ENCODE measurements at places on chromosomes 11 and 22. TPM values are rescaled to one million over a fixed set of nuclear protein-coding genes. Genes with fewer than 3 reads are reported as not detected.

Gene MCHR1
- total RNA-seq: not detected

Gene KCNK7
- total RNA-seq: 0.78 TPM

Gene ANGPTL5
- not detected for total RNA-seq

Gene APLNR
- not detected for total RNA-seq

Gene DNAJB7
- total RNA-seq: not detected

Gene PARVA
- total RNA-seq: not detected

Gene MMP8
- not detected for total RNA-seq

Gene SLC17A6
- not detected for total RNA-seq

Gene IL18
- total RNA-seq: 1.7 TPM

Gene ANKK1
- 0.11 TPM for total RNA-seq

Gene APOA1
- not detected for total RNA-seq

Gene SMARCB1
- total RNA-seq: 96.4 TPM

Gene MS4A7
- not detected for total RNA-seq

Gene SMC1B
- total RNA-seq: 0.50 TPM

Gene MPZL3
- 49.7 TPM for total RNA-seq

Gene BIK
- 3.1 TPM for total RNA-seq

Gene MRGPRX4
- not detected for total RNA-seq

Gene RAB3IL1
- total RNA-seq: not detected

Gene F2
- total RNA-seq: 0.11 TPM

Gene SPON1
- total RNA-seq: 0.16 TPM

Gene DYNC2H1
- total RNA-seq: 0.46 TPM

Gene SYT7
- total RNA-seq: 0.09 TPM

Gene TRIM29
- not detected for total RNA-seq

Gene LMNTD2
- total RNA-seq: 1.1 TPM

Gene SEPTIN5
- total RNA-seq: 0.71 TPM

Gene JAM3
- 2.4 TPM for total RNA-seq

Gene BSX
- not detected for total RNA-seq

Gene MAJIN
- total RNA-seq: not detected

Gene IFITM2
- total RNA-seq: 680 TPM

Gene SHANK3
- 0.16 TPM for total RNA-seq

Gene SIRT3
- total RNA-seq: 17.3 TPM

Gene FIBIN
- not detected for total RNA-seq

Gene PHOX2A
- total RNA-seq: not detected

Gene CASP5
- not detected for total RNA-seq

All from activated T-helper 2 cell treated with anti-CD3 and anti-CD28 coated beads, Interferon-gamma antibody, Interleukin-2, Interleukin-4, amounts not matched to agents 10 μg/mL and 5 μg/mL and 100 μg/mL, durations not matched to agents 14 hours and 24 hours and 36 hours (primary cell).